Stimulated activated CD8-positive, alpha-beta memory T cell treated with anti-CD3 and anti-CD28 coated beads, Interleukin-2, amount 100 ng/mL, for 1 hour (primary cell): ENCODE measurements at places on chromosomes 6 and 20.

DNA sequence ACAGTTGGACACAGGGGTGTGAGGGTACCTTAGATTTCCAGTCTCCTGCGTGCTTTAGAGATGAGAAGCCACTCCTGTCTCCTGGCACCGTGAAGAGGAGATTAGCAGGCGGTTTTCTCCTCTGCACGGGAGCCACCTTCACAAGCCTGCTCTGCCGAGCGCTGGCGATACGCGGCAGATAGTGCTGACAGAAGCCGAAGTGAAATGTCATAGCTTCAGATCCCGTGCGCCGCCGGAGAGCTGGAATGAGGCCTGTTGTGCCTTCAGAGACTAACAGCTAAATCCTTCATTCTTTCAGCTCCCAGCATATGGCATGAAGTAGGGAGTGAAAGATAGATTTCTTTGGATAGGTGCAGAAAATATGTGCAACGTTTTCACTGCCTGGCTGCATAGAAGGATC lies 371.0 kb downstream of the TAF4 start:
- no peak for DNase-seq

- no peak for DNase-seq
Observed at GRCh38 chr20:47854687-47855212, 69.5 kb upstream of the SULF2 start.

GRCh38 chr20:21465799-21466198 lies 48.1 kb downstream of the NKX2-2 start:
- DNase-seq, result no peak

GRCh38 chr6:22613695-22614094 lies 44.3 kb downstream of the HDGFL1 start:
- no peak for DNase-seq

- DNase-seq, result peak; percentile 21
Observed at GRCh38 chr6:96499781-96500180, 21.8 kb upstream of the UFL1 start.

DNA sequence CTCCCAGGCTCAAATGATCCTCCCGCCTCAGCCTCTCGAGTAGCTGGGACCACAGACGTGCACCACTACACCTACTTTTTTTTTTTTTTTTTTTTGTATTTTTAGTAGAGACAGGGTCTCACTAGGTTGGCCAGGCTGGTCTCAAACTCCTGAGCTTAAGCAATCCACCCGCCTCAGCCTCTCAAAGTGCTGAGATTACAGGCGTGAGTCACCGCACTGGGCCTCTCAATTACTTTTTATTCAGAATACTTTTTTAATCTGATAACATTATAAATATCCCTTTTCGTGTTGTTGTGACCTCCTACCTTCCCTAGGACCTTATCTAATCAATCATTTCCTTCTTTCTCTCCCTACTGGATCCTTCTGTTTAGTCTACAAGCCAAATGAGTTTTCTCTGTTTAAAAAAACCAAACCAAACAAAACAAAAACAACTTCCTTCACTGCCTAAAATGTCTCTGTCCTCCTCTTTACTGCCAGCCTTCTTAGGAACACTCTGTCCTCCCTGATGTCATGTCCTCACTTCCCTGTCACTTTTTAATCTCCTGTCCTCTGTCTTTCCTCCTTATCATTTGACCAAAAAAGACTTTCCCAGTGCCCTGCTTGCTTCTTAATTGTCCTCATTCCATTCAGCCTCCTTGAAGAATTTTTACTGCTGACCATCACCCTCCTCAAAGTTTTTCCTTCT lies 85.0 kb downstream of the CAP2 start:
- DNase-seq, result no peak

- no peak for DNase-seq
Observed at GRCh38 chr6:169240591-169241390, 12.9 kb downstream of the THBS2 start.

- DNase-seq, result no peak
Observed at GRCh38 chr6:7629321-7629720, 39.3 kb downstream of the SNRNP48 start.

DNA sequence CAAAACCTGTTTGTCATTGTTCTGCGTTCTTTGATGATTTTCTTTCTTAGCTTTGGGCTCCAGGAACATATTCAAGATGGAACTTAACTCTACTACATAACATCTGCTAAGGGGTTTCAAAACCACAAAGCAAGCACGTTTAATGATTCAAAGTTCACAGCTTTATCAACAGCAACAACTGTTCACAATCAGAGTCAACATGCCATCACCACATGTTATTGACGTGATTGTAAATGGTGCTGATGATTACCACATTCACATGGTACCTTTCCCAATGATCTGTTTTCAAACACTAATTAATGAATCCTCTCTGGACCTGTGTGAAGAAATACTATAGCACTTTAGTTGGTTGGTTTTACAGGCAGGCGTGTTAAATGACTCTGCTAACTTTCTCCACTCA lies 180.6 kb upstream of the CEP162 start:
- no peak for DNase-seq

DNA sequence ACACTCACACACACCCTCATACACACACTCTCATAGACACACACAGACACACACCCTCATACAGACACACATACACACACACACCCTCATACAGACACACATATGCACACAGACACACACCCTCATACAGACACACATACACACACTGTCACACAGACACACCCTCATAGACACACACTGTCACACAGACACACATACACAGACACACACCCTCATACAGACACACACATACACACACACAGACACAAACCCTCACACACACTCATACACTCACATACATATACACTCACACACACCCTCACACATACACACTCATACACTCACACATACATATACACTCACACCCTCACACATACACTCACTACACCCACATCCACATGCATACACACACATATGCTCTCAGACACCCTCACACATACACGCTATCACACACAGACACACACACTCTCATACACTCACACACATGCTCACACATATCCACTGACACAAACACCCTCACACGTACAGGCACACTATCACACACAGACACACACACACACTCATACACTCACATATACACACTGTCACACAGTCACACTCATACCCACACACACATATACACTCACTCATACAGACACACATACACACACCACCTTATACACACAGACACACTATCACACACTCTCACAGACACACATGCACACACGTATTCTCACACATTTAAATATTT lies 9.1 kb downstream of the ADIG start:
- DNase-seq, result no peak

DNA sequence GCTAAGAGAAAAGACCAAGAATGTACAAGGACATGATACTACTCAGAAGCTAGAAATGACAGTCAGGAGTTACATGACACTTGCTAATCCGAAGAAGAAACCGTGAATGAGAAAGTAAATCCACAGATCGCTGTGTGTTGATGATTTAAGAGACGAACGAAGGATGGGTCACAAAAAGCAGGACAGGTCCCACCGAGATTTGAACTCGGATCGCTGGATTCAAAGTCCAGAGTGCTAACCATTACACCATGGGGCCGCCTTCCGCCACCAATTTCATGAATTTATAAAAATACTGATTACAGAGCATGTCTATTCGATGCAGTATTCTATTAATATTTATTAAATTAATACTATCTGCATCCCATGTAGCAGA lies 54.0 kb upstream of the BTN3A2 start:
- DNase-seq, result no peak

DNA sequence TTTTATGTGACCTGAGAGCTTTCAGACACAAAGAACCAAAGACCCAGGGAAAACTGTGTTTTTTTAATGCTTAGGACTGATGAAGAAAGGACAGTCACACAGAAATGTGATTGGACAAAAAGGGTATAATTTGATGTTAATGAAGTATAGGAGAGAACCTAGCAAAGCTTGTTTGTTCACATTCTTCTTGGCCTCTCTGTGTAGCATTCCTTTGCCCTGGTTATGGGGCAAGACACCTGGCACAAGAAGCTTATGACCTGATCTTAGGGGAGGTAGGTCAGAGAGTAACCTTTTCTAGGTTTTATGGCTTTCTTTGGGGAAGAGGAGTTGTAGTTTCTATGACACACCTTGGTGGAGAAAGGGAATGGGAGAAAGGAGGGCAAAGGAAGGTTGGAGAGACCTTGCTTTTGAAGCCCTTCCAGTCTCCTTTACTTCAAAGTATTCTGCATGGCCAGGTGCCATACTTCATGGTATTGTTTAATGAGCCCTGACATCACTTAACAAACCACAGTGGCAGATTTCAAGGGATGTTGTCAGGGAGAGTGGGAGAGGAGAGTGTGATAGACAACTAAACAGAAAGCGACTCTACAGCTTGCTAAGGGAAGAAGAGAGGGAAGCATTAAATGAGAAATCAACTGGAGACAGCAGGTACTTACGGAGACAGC lies 701.8 kb upstream of the FLRT3 start:
- no peak for DNase-seq

GRCh38 chr6:33019372-33019771 lies 10.0 kb upstream of the HLA-DOA start:
- no peak for DNase-seq
